Activated CD8-positive, alpha-beta T cell treated with anti-CD3 and anti-CD28 coated beads, Interleukin-2, amount 10 ng/mL, durations not matched to agents 7 days and 5 days (primary cell): ENCODE measurements at places on chromosomes 16 and 17. TPM values are rescaled to one million over a fixed set of nuclear protein-coding genes. Genes with fewer than 3 reads are reported as not detected.

Gene SHBG
- total RNA-seq = not detected

DNA sequence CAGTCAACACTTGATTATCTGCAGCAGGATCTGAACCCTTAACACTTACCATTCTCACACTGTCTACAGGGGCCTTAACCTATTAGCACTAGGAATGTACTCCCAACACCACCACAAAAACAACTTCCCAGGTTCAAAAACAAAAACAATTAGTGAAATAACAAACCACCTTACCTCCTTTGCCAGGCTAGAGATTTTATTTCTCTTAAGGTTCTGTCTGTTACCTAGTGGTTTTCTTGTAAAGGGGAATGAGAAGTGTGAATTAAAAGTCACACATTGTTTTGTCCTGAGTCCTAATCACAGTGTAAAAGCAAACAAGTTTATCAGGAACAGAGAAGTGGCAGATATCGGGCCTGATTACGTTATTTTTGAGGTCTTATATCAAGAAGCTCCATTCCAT lies 9.7 kb downstream of the SMARCE1 start:
- no peak for DNase-seq

Gene ATXN1L
- 20.3 TPM for total RNA-seq

DNA sequence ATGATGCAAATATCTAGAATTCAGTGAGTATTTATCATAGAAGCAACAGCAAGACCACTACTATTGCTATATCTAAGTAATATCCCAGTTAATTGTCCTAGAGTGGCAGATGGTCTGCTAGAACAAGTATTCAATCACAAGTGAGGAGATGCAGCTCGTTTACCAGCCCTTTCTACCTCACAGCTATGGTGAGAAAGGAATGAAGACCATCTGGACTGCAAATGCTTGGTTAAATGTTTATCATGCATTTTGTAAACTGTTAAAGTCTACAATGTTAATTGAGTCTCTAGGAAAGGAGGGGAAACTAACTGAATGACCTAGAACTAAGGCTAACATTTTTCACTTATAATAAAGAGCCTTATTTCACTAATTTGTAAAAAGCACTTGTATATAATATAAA lies 52.5 kb downstream of the CNOT1 start:
- DNase-seq = no peak

GRCh38 chr17:39781031-39781860 lies 43.5 kb downstream of the GRB7 start:
- DNase-seq = no peak
